Sigmoid colon (tissue), 7 donors: ENCODE measurements at places on chromosomes 7 and 10. TPM values are rescaled to one million over a fixed set of nuclear protein-coding genes. Genes with fewer than 3 reads are reported as not detected.

- peak overlapping the region; percentile 13 for H3K4me3 ChIP-seq
- no peak for DNase-seq
- H3K27me3 ChIP-seq = no peaks in the 10 kb centered on the region
- H3K4me1 ChIP-seq = no peaks in the 10 kb centered on the region
- no peak overlapping the region for H3K27ac ChIP-seq
Observed at GRCh38 chr7:25260862-25261494, 32.7 kb upstream of the NPVF start.

The NUTM2D gene
- polyA plus RNA-seq = 17.1 TPM

- H3K4me1 ChIP-seq = peaks cover 16% of the 10 kb centered on the region
- H3K27ac ChIP-seq = peak within 1 kb of the TSS; percentile 93
- H3K36me3 ChIP-seq = no peaks in the 10 kb centered on the region
Observed at GRCh38 chr7:55365205-55365674, at the start of gene LANCL2. TSS of gene LANCL2 (plus strand) at chr7:55365337. CDS start at chr7:55366026, 689 bp downstream.

DNA sequence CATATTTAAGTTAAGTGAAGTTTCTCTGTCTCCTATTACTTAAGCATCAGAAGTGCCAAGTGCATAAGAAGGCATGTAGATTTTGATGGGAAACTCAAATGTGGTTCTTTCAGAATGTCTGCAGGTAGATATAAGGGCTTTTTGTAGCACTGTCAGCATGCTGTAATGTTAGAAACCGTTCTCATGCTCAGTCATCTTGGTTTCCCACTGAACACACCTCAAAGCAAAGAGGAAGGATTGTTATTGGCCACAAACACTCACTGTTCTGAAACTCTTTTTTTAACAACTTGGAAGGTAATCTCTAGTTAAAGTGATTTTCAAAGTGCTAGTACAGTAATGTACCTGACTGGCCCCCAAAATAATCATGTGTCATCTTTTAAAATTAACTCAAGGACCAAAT is 126.0 kb downstream of the AASS start:
- H3K27me3 ChIP-seq = no peaks in the 10 kb centered on the region
- H3K4me1 ChIP-seq = no peaks in the 10 kb centered on the region
- DNase-seq = no peak
- H3K27ac ChIP-seq = no peak overlapping the region

The RBM28 gene
- 8.6 TPM for polyA plus RNA-seq

DNA sequence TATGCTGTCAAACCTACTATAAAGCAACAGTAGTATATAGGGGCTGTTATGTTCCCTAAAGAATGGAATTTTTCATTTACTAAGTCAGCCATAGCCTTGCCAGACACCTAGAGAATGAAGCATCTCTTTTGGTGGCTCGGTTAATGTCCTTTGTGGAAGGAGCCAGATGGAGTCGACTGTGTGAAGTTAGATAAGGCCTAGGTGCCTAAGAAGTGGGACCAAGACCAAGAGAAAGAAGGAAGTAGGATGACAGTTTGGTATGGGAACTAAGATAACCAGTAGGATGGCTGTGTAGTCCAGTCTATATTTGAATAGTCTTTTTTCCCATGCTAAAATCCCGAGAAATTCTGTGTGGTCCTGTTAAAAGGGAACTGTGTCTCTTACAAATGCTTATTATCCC is 62.2 kb downstream of the REEP3 start:
- H3K27ac ChIP-seq = no peak overlapping the region
- DNase-seq = no peak
- no peak overlapping the region for H3K4me3 ChIP-seq
- H3K4me1 ChIP-seq = no peaks in the 10 kb centered on the region
- H3K36me3 ChIP-seq = no peaks in the 10 kb centered on the region

The OR9A2 gene
- polyA plus RNA-seq = not detected

DNA sequence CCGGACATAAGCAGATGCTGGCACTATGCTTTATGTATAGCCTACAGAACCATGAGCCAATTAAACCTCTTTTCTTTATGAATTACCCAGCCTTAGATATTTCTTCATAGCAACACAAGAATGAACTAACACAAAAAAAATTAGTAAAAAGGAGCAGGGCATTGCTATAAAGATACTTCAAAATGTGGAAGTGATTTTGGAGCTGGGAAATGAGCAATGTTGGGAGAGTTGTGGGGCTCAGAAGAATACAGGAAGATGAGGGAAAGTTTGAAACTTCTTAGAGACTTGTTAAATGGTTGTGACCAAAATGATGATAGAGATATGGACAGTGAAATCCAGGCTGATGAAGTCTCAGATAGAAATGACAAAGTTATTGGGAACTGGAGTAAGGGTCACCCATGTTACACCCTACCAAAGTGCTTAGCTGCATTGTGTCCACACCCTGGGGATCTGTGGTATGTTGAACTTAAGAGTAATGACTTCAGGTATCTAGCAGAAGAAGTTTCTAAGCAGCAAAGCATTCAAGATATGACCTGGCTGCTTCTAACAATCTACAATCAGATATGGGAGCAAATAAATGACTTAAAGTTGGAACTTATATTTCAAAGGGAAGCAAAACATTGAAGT is 24.2 kb downstream of the PNLIPRP3 start:
- no peaks in the 10 kb centered on the region for H3K36me3 ChIP-seq
- no peaks in the 10 kb centered on the region for H3K27me3 ChIP-seq
- no peaks in the 10 kb centered on the region for H3K4me1 ChIP-seq
- no peak for DNase-seq
- H3K4me3 ChIP-seq = no peak overlapping the region

GRCh38 chr10:124092250-124092859 is 1.0 kb downstream of the CHST15 start:
- peak overlapping the region; percentile 93 for H3K27ac ChIP-seq
- DNase-seq = peak; percentile 87
- no peaks in the 10 kb centered on the region for H3K36me3 ChIP-seq
- H3K4me3 ChIP-seq = peak overlapping the region; percentile 59

The MBL2 gene
- polyA plus RNA-seq = not detected

GRCh38 chr10:87589645-87590051 is 70.0 kb upstream of the PAPSS2 start:
- no peaks in the 10 kb centered on the region for H3K36me3 ChIP-seq
- no peaks in the 10 kb centered on the region for H3K4me1 ChIP-seq
- no peak for DNase-seq
- H3K27me3 ChIP-seq = no peaks in the 10 kb centered on the region
- no peak overlapping the region for H3K4me3 ChIP-seq

GRCh38 chr7:112467867-112468266 is 12.9 kb upstream of the LSMEM1 start:
- no peaks in the 10 kb centered on the region for H3K27me3 ChIP-seq
- no peak for DNase-seq
- H3K4me1 ChIP-seq = no peaks in the 10 kb centered on the region
- no peak overlapping the region for H3K4me3 ChIP-seq

GRCh38 chr7:81366546-81366945 is 403.3 kb downstream of the HGF start:
- H3K27me3 ChIP-seq = no peaks in the 10 kb centered on the region
- no peak overlapping the region for H3K27ac ChIP-seq

DNA sequence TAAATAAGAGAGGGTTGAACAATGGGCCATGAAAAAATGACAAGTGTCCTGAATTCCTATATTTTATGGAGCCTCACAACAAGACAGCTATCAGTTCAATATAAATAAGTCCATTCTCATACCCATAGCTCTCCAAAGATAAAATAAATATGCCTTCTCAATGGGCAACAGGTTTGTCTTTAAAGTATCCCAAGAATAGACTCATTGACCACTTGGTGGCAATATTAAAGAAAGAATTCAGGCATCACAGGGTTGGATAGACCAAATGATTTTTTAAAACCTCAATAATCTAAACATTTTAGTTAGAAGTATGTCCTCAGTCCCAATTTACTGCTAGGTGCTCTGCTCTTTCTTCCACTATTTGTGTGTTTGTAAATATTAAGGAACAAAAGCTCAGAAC is 165.1 kb upstream of the WNT16 start:
- no peak overlapping the region for H3K27ac ChIP-seq
- H3K27me3 ChIP-seq = no peaks in the 10 kb centered on the region
- peaks cover 15% of the 10 kb centered on the region for H3K4me1 ChIP-seq

- H3K4me3 ChIP-seq = no peak overlapping the region
- no peak for DNase-seq
- H3K27me3 ChIP-seq = no peaks in the 10 kb centered on the region
- H3K36me3 ChIP-seq = no peaks in the 10 kb centered on the region
Observed at GRCh38 chr10:115965376-115965775, 307.6 kb downstream of the GFRA1 start.

The INMT gene
- polyA plus RNA-seq = 3.7 TPM

DNA sequence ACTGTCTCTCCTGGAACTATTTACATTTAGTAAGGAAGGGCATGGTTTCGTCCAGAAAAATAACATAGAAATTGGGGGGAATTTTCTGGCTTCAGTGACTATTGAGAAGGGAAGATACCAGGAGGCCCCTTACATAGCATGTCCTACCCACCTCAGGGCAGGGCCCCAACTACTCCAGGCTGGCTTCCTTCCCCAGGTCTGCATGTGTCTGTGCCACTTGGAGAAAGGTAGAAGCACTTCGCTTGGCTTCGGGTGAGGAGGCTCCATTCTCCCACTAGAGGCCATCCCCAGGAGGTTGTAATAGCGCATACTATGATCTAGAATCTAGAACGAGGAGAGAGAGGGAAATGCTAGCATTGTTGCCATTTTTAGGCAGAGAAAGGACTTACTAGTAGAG is 14.7 kb downstream of the LRGUK start:
- H3K27ac ChIP-seq = no peak overlapping the region
- no peaks in the 10 kb centered on the region for H3K27me3 ChIP-seq
- no peak for DNase-seq
- H3K4me1 ChIP-seq = no peaks in the 10 kb centered on the region

- no peaks in the 10 kb centered on the region for H3K4me1 ChIP-seq
- H3K4me3 ChIP-seq = no peak overlapping the region
- no peak for DNase-seq
- no peaks in the 10 kb centered on the region for H3K27me3 ChIP-seq
- H3K27ac ChIP-seq = peak overlapping the region; percentile 100
- H3K36me3 ChIP-seq = peaks cover 14% of the 10 kb centered on the region
Observed at GRCh38 chr7:76300166-76300731, 2.2 kb upstream of the HSPB1 start.

The COL1A2 gene
- polyA plus RNA-seq = 104 TPM

The OR2A42 gene
- not detected for polyA plus RNA-seq

GRCh38 chr10:84194424-84195043 is at the start of gene CDHR1:
TSS of gene CDHR1 (plus strand) at chr10:84194537. CDS start at chr10:84194761, 224 bp downstream.
- H3K4me1 ChIP-seq = no peaks in the 10 kb centered on the region
- no peaks in the 10 kb centered on the region for H3K36me3 ChIP-seq
- H3K4me3 ChIP-seq = peak within 1 kb of the TSS; percentile 57
- H3K27me3 ChIP-seq = peaks cover 44% of the 10 kb centered on the region

The RFC2 gene
- polyA plus RNA-seq = 30.0 TPM

The RADIL gene
- polyA plus RNA-seq = 2.3 TPM

- no peak for DNase-seq
- no peak overlapping the region for H3K4me3 ChIP-seq
- no peaks in the 10 kb centered on the region for H3K27me3 ChIP-seq
- H3K36me3 ChIP-seq = no peaks in the 10 kb centered on the region
Observed at GRCh38 chr7:138729444-138729843, 28.3 kb upstream of the SVOPL start.

The MMP21 gene
- not detected for polyA plus RNA-seq

DNA sequence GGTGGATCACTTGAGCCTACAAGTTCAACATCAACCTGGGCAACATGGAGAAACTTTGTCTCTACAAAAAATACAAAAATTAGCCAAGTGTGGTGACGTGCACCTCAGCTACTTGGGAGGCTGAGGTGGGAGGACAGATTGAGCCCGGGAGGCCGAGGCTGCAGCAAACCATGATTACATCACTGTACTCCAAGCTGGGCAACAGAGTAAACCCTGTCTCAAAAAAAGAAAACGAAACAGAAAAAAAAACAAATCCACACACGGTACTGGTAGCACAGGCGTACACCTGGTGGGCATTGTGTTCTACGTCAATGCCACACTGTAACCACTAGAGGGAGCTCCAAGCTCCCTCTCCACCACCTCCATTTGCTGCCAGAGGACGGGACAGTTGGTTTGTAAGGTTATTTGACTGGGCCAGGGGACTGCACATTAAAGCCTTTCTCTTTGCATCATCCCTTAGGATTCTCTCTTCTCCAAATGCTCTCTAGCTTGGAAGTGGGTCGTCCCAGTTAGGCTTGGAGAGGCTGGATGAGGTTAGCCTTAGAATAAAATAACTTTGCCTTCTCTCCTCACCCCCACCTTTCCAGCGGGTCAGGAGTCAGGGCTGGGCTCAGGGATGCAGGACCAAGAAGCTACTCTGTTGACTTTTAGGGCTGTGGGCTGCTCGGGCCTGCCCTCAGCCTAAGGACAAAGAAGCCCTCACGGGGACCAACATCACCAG is 130.8 kb downstream of the SORBS1 start:
- no peaks in the 10 kb centered on the region for H3K36me3 ChIP-seq
- H3K4me3 ChIP-seq = no peak overlapping the region
- no peaks in the 10 kb centered on the region for H3K4me1 ChIP-seq
- no peaks in the 10 kb centered on the region for H3K27me3 ChIP-seq

GRCh38 chr7:73908123-73908611 is 47.2 kb downstream of the TMEM270 start:
- H3K27ac ChIP-seq = no peak overlapping the region
- H3K4me3 ChIP-seq = no peak overlapping the region
- no peaks in the 10 kb centered on the region for H3K4me1 ChIP-seq
- H3K27me3 ChIP-seq = no peaks in the 10 kb centered on the region
- no peaks in the 10 kb centered on the region for H3K36me3 ChIP-seq
- peak; percentile 60 for DNase-seq

- H3K27ac ChIP-seq = no peak overlapping the region
- H3K36me3 ChIP-seq = no peaks in the 10 kb centered on the region
- no peaks in the 10 kb centered on the region for H3K27me3 ChIP-seq
- H3K4me1 ChIP-seq = no peaks in the 10 kb centered on the region
- peak; percentile 76 for DNase-seq
Observed at GRCh38 chr10:17910125-17910789, 41.5 kb upstream of the SLC39A12 start.

GRCh38 chr10:94735197-94735596 is 27.3 kb upstream of the CYP2C19 start:
- no peaks in the 10 kb centered on the region for H3K36me3 ChIP-seq
- H3K4me3 ChIP-seq = no peak overlapping the region
- H3K27me3 ChIP-seq = no peaks in the 10 kb centered on the region
- no peak for DNase-seq
- H3K27ac ChIP-seq = no peak overlapping the region

GRCh38 chr7:21193895-21194294 is 234.0 kb upstream of the SP4 start:
- H3K36me3 ChIP-seq = no peaks in the 10 kb centered on the region
- H3K27ac ChIP-seq = no peak overlapping the region

- no peaks in the 10 kb centered on the region for H3K36me3 ChIP-seq
- peak overlapping the region; percentile 43 for H3K27ac ChIP-seq
- no peak overlapping the region for H3K4me3 ChIP-seq
- H3K27me3 ChIP-seq = no peaks in the 10 kb centered on the region
Observed at GRCh38 chr10:69446650-69447151, 4.6 kb upstream of the TSPAN15 start.

The LZTS2 gene
- 36.7 TPM for polyA plus RNA-seq
